ENCODE measurements at places on chromosomes 3 and 15. TPM values are rescaled to one million over a fixed set of nuclear protein-coding genes. Genes with fewer than 3 reads are reported as not detected.

DNA sequence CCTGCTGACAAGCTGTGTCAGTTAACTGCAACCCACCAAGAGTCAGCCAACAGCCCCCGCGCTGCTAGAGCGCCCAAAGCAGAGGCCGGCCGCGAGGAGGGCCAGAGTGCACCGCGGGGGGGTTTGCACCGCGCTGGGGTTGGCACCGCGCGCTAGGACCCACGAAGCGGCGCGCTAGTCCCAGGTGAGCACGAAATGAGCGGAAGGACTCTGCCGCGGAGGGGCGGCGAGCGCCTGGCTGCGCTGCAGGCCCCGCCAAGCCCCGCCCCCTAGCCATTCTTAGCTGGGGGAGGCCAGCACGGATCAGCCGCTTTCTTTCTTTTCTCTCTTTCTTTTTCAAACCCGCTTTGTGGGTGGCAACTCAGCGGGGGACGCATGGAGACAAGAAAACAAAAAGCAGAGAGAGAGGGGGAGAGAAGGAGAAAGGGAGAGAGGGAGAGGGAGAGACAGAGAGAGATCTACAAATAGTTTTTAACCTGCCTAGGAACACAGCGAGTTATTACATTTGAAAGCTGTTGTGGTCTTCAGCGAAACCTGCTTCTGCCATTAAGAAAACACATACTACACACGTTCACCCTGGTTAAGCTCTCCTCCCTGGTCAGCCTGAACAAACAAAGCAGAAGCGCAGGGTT, 6.9 kb upstream of the FOXB1 start:
- DNase-seq = no peak

GRCh38 chr15:93290618-93290946, 201.6 kb upstream of the RGMA start:
- DNase-seq = no peak

GRCh38 chr3:73216310-73216709, 154.9 kb downstream of the EBLN2 start:
- no peak for DNase-seq

- DNase-seq = no peak
Measured at GRCh38 chr15:87863152-87863551, 393.4 kb downstream of the NTRK3 start.

DNA sequence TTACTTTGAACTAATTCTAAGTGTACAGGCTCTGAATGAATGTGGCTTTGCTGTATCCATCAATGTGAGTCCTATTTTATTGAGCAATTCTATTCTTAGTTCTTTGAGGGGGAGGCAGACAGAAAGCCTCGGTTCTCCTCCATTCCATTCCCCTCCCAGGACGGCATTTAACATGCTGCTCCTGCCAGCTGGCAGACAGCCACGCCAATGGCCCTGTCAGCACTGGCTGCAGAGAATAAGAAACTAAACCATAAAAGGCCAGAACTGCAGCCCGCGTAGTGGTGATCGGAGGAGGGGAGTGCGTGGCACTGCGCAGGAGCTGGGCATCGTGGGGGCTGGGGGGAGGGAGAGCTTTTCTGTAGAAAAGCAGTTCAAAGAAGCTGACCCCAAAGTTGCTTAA, 76.0 kb upstream of the HACD2 start:
- peak; percentile 76 for DNase-seq

- DNase-seq = peak; percentile 82
Measured at GRCh38 chr3:149657926-149658743, at the start of gene WWTR1. TSS of gene WWTR1 (minus strand) at chr3:149658025. CDS start at chr3:149657306, 719 bp downstream.

DNA sequence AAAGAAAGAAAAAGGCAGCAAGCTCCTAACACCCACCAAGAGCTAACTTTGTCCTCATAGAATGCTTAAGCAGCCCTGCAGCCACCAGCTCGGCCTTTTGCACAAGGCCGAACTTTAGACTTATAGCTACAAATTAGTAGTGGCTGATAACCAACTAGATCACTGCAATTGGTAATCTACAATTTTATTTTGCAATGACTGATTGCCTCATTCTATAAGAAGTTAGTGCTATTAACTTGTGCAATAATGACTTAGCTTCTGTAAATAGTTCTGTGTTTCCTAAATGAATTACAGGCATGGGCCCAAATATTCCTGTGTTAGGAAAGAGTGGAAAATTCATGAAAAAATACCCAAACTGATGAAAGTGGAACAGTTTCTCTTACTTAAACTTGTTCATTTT, 284.8 kb upstream of the CFAP20DC start:
- peak; percentile 73 for DNase-seq

DNA sequence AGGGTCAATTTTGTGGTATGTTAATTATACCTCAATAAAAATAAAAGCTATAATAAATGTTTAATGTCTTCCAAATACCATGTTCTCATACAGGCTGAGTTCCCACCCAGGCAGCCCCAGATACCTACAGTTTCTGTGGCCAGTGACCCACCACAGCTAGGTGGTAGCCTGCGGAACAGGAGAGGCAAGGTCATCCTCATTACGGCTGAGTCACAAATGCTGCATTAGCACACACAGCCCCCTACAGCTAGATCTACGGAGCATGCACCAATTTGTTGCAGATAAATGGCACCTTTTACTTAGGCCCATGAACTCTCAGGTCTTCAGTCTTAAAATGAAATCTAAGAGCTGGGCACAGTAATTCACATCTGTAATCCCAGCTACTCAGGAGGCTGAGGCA, 5.1 kb downstream of the SPATA12 start:
- DNase-seq = no peak

- no peak for DNase-seq
Measured at GRCh38 chr3:40886660-40887425, 312.5 kb upstream of the CTNNB1 start.

DNA sequence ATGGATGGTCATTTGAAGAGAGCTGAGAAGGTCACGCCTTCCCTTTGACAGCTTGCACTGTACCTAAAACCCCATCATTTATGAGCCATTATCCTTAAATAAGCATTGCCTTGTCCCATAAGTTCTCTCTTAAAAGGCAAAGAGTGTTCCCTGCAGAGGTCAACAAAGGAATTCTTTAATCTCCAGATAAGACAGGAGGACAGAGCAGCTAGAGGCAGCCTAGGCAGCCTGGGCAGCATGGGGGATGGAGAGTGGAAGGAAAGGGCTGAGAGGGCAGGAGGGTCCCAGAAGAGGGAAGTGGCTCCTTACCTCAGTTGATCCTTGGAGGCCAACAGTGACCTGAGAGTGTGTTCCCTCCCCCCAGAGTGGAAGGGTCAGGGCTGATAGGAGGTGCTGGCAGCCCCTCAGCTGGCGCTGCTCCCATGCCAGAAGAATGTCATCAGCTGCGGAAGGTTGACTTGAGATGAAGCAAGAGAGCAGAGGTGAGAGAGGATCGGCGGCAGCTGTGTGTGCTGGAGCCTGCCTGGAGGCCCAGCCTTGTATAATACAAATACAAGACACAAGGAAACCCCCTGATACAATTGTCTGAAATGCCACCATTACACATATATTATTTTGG, 12.8 kb downstream of the KBTBD13 start:
- DNase-seq = peak; percentile 80

GRCh38 chr3:60730371-60730770, 520.9 kb downstream of the FHIT start:
- DNase-seq = no peak

The A4GNT gene
- polyA plus RNA-seq = 0.07 TPM

The SEMA3B gene
- 87.0 TPM for polyA plus RNA-seq

The AMIGO3 gene
- polyA plus RNA-seq = 1.3 TPM

The GOLGA8J gene
- polyA plus RNA-seq = 0.19 TPM

The SLC22A14 gene
- polyA plus RNA-seq = 0.13 TPM

The SENP8 gene
- polyA plus RNA-seq = 3.4 TPM

The ATP13A5 gene
- polyA plus RNA-seq = 0.09 TPM

The COL6A5 gene
- 2.2 TPM for polyA plus RNA-seq

The CD86 gene
- polyA plus RNA-seq = 3.3 TPM

All from large intestine (tissue), 12 donors.